ENCODE measurements at places on chromosomes 5 and 9. TPM values are rescaled to one million over a fixed set of nuclear protein-coding genes. Genes with fewer than 3 reads are reported as not detected.

Gene GRAMD2B
- total RNA-seq, result 1.1 TPM

Gene TXNDC8
- total RNA-seq, result not detected

Gene GPX3
- 19.0 TPM for total RNA-seq

Gene SLC6A19
- total RNA-seq, result 0.38 TPM

Gene POU5F2
- total RNA-seq, result not detected

Gene NUTM2F
- total RNA-seq, result not detected

Gene ELP1
- 19.1 TPM for total RNA-seq

Gene NUP155
- total RNA-seq, result 14.9 TPM

Gene GAS1
- total RNA-seq, result 0.10 TPM

Gene PHF24
- total RNA-seq, result 0.14 TPM

Gene SARDH
- total RNA-seq, result 0.15 TPM

Gene SPRY4
- 10.3 TPM for total RNA-seq

Gene C5orf24
- total RNA-seq, result 22.6 TPM

Gene FGD3
- total RNA-seq, result 0.93 TPM

Gene WDR38
- 0.13 TPM for total RNA-seq

Gene FREM1
- total RNA-seq, result not detected

Gene EXOSC3
- total RNA-seq, result 63.8 TPM

Gene CNTNAP3B
- 15.8 TPM for total RNA-seq

Gene AMBP
- 7.8 TPM for total RNA-seq

Gene NEK6
- total RNA-seq, result 71.7 TPM

Gene TAF11L7
- not detected for total RNA-seq

Gene DNAJB5
- 7.8 TPM for total RNA-seq

Gene SYK
- total RNA-seq, result not detected

Gene FCN2
- not detected for total RNA-seq

Gene KCNIP1
- not detected for total RNA-seq

Gene ANKRD18A
- 8.7 TPM for total RNA-seq

Gene RNF130
- 42.7 TPM for total RNA-seq

All from A549 treated with Hydrocortisone at 1 μM for 4 hours (cell line).